ENCODE measurements at places on chromosomes 5 and 9.

DNA sequence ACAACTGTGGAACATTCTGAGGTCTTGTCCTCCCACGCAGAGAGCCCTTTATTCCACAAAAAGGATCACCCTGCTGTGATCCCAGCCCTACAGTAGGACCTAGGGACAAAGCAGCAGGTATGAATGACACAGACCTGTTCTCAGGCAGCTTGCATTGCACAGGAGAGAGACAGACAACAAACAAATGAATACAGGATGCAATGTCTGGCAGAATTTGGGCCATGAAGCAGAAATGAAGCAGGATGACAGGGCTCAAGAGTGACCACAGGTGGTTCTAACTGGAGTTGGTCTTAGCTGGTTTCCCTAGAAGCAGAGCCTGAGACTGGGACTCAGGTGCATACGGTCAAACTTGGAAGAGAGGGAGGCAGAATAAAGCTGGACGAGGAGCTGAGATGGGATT, 388.8 kb downstream of the CDK5RAP2 start:
- DNase-seq = no peak

DNA sequence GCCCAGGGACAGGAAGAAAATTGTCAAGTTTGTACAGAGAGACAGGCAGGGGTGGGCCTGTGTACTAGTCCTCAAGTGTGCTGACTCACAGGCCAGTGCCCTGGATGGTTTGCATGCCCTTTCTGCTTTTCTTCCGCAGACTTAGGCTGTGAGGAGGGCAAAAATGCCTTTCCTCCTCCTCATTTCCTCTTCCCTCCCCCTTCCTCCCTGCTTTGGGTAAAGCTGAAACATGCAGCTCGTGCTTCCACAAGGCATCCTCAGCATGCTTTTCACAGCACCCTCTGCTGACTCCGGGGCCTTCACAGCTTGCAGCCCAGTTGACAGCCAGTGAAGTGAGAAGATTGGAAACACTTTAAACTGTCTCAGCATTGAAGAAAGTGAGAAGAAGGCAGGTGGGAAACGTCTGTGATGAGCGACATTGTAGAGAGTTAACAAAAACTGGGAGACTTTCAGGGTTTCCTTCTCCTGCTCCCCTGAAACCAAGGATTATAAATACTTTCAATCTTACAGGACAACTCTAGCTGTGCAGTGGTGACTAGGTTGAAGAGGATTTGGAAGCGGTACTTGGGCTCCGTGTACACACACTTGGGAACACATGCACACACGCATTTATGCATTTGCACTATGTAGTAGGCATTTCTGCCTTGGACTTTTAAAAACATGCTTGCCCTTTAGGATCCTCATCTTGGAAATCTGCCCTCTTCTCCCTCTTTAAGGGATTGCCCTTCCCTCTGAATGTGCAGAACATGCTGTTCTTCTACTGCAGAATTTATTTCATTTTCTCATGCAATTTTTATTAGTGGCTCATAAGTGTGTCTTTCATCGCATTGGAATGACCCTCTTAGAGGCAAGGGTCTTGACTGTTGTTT, 138.8 kb downstream of the GRIA1 start:
- DNase-seq = no peak

DNA sequence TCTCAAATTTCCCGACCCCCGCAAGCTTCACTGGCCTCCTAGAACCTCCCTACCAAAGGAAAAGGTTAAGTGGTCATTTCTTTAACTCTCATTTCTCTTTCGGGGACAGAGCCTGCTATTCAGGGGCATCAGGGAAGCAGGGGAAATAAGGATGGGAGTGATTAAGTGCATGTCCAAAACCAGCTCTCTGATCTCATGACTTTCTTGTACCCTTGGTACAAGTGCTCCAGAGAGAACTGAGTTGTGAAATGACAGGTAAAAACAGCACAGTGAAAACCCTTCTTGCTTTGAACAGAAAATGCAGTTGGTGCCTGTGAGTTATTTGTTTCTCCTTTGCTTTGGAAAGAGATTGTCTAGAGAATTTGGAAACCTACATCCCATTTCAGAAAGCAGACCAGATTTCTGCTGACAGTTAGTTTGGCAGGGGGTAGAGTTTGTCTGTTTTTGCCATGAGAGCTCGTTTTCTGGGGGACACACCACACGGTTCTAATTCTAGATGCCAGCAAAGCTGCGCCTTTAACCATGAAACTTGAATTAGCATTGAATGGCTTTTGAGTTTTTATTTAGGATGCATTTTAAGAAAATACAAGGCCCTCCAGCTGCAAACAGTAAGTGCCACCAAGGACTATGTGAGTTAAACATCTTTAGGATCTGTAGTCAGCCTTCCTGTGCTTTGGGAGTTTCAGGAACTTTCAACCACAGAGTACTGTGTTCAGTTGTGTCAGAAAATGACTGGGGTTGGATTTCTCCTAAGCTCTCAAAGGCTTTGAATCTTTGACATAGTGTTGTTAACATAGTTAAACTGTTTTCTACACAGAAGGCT, 161.7 kb upstream of the LHFPL2 start:
- no peak for DNase-seq

- DNase-seq = no peak
These were observed 420.8 kb downstream of the CHSY3 start for GRCh38 chr5:130324953-130325671.

DNA sequence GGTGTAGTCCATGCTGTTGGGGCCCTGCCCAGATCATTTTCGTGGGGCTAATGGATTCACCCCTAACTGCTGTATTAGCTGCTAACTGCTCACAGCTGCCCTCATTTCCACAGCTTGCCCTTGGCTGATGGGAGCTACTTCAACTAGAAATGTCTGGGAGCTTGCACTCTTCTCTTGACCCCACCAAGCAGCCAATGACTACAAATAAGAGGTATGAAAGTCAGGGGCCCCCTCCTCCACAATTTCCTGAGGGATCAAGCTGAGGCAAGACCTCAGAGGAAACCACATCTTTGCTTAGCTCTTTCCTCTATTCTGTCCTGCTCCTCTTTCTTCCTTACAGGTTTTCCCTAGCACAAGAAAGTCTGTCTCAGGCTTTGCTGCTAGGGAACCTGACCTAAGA, 397.5 kb downstream of the MLLT3 start:
- DNase-seq = no peak

GRCh38 chr9:12735665-12736064, 39.2 kb upstream of the LURAP1L start:
- DNase-seq = no peak

GRCh38 chr5:98397081-98397480, 376.4 kb upstream of the RGMB start:
- no peak for DNase-seq

GRCh38 chr9:89400403-89401116, 82.3 kb downstream of the SECISBP2 start:
- DNase-seq = no peak

DNA sequence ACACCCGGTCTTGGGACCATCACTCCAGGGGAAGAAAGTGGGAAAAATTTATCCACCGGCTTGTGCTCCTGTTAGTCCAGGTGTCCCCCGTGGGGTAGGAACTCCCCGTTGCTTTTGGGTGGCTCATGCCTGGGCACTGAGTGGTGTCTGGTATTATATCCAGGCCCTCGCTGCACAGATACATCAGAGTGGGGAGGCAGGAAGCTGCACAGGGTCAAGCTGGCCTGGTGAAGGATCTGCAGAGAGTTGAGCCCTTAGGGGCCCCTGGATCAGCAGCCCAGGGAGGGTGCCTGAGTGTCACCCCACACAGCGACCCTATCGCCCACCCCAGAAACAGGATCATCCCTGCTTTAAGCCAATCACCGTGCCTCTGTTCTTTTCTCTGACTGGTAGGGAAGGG, 24.4 kb upstream of the COL5A1 start:
- DNase-seq = no peak

- no peak for DNase-seq
These were observed 3.4 kb upstream of the CEP72 start for GRCh38 chr5:608429-609370.

GRCh38 chr5:96331210-96331609, 101.8 kb downstream of the PCSK1 start:
- no peak for DNase-seq

DNA sequence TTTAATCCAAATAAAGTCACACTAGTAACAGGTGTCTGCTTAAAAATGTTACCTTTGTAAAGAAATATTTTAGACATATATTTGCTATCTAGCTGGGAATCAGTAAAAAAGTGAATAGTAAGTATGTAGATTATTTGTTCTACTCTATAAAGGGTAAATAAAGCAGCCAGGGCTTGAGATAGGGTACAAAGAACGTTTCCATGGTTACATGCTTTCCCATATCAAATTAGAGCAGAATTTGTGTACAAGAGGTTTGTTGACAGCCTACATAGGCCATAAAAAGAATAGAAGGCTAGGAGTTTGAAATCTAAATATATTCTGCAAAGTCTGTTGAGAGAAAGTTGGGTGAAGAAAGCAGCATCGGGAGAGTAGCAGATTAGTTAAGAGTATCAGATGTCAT, 160.9 kb upstream of the POU5F2 start:
- no peak for DNase-seq

DNA sequence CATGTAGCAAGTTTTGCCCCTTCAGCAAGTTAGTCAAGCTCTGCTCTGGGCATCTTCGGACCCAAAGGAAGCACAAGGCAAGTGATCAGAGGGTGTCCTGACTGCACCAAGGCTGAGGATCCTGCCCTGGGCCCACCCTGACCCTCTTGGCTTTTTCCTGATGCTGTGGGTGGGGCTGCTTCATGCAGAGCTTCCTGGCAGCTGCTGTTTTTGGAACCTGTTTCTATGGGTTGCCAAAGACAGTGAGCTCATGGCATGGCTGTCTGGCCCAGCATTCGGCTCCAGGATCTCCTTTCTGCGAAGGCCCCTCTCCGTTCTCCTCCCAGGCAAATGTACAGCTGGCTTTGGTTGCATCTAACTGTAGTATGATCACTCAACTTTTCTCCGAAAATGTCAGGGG, 497.9 kb downstream of the ARHGEF28 start:
- DNase-seq = no peak

- DNase-seq = no peak
These were observed 323.9 kb downstream of the NNT start for GRCh38 chr5:43926923-43927322.

GRCh38 chr5:177445052-177445916, 1.3 kb upstream of the PRR7 start:
- no peak for DNase-seq

GRCh38 chr5:53890490-53890889, 330.1 kb downstream of the NDUFS4 start:
- DNase-seq = no peak

GRCh38 chr5:157463621-157464518, 3.9 kb downstream of the NIPAL4 start:
- no peak for DNase-seq

- DNase-seq = no peak
These were observed 314.1 kb upstream of the ATP10B start for GRCh38 chr5:161165998-161166660.

GRCh38 chr9:613771-614347, 227.6 kb upstream of the DMRT1 start:
- DNase-seq = no peak

DNA sequence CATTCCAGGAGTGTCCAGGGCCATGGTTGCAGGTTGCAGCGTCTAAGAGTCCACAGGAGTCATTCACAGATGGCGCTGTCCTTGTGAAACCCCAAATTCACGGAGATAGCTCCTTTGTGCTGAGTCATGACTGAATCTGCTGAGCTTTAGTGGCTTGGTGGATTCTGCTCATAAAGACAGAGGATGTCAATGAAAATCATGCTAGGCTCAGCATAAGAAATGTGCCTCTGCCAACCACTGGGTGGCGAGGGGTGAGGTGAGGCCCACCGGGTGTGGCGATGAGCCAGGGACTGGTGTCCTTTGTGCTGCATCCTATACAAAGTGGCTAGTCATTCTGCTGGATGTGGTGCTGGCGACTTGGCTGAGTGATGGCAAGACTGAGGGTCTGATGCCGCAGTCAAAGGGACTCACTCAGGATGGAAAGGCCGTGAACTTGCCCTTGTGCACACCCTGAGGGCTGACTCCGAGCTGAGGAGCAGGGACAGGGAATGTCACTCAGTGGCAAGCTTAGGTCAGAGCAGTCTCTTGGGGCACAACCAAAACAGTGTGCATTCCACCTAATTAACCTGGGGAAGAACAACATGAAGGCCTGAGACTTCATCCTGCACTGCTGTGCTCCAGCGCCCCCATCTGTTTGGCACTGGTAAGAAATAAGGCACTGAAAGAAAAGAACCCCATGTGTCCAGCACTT, 71.5 kb downstream of the DAP start:
- no peak for DNase-seq

GRCh38 chr9:101586651-101587050, 8.1 kb downstream of the PPP3R2 start:
- no peak for DNase-seq

Measured in stimulated activated CD4-positive, alpha-beta T cell treated with anti-CD3 and anti-CD28 coated beads, Interleukin-12 subunit alpha, Interleukin-12 subunit beta, amount 100 ng/mL, for 4 hours (primary cell).